ENCODE measurements at places on chromosomes 13 and 19.

DNA sequence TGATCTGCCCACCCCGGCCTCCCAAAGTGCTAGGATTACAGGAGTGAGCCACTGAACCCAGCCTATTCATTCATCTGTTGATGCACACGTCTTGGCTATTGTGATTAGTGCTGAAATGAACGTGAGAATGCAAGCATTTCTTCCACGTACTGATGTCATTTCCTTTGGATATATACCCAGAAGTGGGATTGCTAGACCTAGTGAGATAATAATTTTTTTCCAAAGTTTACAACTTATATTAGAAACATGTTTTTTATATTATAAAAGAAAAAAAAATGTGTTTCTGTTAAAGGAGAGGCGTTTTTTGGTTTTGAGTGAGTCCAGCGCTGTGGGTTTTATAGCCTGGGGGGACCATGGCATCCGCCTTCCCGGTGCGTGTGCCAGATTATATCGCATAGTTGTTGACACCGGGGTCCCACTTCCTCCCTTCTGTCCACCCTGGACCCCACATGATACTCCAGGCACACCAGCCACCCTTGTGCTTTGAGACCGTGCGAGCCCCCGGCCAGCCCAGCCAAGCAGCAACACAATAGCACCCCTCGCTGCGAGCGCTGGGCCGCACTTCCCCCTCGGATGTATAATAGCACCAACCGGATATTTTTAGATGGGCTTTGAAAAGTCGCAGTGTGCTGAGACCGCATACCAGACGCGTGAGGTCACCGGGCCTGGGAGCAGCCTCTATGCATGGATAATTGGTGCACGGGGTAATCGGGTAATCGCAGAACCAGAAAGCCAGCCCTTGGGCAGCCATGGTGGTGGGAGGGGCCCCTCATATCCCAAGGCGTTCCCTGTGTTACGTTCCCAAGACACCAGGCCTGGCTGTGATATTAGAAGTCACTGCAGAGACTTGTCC is 59.6 kb downstream of the MYO9B start:
- DNase-seq = peak; percentile 21

DNA sequence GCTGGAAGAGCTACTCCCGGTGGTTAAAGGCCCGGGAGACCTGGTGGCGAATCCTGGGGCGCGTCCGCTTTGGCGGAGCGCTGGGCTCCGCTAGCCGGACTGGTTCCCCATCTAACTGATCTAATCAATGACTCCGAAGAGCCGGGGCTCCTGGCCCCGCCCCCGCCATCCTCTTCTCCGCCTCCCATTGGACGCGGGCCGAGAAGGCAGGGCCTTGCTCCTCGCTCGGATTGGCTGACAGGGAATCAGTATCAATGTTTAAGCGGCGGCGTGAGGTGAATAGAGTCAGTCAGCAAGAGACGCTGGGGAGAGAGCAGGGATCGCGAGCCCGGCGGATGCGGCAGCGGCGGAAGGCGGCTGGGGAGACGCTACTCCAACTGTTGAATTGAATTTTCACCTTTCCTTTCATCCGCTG is 1.7 kb upstream of the PCDH17 start:
- DNase-seq = peak; percentile 53

- DNase-seq = no peak
These were observed 870.1 kb downstream of the PCDH9 start for GRCh38 chr13:66359910-66360552.

DNA sequence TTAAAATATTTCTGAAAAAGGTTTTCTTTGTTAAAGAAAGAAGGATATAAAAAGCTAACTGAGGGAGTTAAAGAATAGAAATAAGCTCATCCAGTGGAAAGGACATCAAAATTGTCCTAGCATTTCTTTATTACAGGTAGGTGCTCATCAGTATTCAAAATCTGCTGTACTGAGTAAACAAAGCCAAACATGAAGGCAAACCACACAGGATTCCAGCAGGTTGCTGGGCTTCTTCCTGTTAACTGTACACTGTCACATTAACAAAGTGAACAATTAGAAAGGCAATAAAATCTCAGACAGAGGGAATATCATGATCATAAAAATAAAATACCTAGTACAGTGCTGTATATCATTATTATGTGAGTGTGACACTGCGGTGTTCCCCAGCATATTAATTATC is 1541.0 kb downstream of the SLITRK5 start:
- no peak for DNase-seq

GRCh38 chr19:10998045-10998533 is 37.3 kb downstream of the SMARCA4 start:
- DNase-seq = no peak

- no peak for DNase-seq
These were observed 1.8 kb downstream of the ZNF114 start for GRCh38 chr19:48271531-48272151.

GRCh38 chr13:91721413-91721812 is 323.0 kb downstream of the GPC5 start:
- no peak for DNase-seq

GRCh38 chr19:6047741-6048251 is 62.5 kb downstream of the RFX2 start:
- DNase-seq = no peak

GRCh38 chr19:33902802-33903488 is 106.3 kb downstream of the KCTD15 start:
- DNase-seq = no peak

GRCh38 chr19:6092329-6093286 is 17.7 kb downstream of the RFX2 start:
- DNase-seq = no peak

DNA sequence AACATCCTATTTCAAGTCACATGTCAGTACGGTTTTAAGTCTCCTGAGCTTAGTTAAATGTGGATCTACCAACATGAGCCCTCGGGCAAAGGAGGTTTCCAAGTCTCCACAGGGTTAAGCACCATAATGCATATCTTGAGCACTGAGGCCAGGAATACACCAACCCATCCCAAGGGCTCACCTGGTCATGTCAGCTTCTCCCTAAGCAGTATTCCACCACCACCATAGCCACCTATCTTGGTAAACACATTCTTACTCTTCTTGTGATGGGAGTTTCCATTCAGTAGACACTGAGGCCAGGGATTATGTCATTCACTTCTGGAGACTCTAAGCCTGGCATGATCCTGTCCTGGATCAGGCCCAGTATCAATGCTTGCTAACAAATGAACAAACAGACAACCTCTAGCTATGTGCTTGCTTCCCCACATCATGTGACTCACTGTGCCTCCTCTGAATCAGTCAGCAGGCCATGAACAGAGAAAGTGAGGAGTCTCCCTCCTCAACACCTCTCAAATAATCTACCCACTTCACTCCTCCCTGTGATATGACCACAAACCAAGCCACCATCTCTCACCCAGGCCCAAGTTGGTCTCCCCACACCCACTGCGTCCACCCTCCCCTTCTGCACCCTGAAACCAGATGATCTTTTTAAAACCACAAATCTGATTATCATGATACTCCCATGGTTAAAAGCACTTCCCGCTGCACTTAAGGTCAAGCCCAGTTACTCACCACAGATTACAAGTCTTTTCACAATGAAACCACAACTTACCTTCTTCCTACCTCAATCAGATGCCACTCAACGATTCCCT is 5.8 kb downstream of the PEG3 start:
- DNase-seq = no peak

- DNase-seq = no peak
These were observed 52.3 kb upstream of the PARP4 start for GRCh38 chr13:24564881-24565280.

- no peak for DNase-seq
These were observed 390.8 kb downstream of the FOXO1 start for GRCh38 chr13:40275636-40276035.

DNA sequence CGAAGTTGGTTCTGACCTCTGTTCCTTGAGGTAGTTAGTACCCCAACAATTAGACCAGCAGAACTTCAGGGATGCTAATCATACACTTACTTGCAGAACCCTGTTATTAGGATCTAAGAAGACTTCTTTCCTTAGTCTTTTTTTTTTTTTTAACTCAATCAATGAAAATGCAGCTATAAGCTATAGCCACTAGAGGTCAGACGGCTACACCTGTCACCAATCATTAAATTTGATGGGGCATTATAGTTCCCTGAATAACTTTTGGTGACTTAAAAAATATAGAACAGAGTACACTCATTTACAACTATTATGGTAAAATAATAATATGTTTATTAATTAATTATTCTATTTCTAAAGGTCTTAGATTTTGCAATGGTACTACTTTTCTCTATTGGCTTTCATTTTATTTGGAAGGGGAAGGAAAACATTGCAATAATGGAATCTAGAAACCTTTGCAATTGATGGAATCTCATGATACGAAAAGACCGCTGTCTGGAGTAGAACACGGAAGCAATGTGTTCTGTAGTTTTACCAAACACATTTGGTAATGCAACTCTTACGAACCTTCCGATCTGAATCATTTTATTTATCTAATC is 483.2 kb downstream of the DIAPH3 start:
- DNase-seq = peak; percentile 20

- no peak for DNase-seq
These were observed 13.3 kb downstream of the TSKS start for GRCh38 chr19:49749771-49750170.

Measured in CD4-positive, alpha-beta T cell treated with Interleukin-12 subunit alpha and Interleukin-12 subunit beta, for 1 hour (primary cell).